ENCODE measurements at places on chromosomes 2 and 18.
A peak's percentile ranks its signal among the peaks of the same experiment; 100 is the strongest.

DNA sequence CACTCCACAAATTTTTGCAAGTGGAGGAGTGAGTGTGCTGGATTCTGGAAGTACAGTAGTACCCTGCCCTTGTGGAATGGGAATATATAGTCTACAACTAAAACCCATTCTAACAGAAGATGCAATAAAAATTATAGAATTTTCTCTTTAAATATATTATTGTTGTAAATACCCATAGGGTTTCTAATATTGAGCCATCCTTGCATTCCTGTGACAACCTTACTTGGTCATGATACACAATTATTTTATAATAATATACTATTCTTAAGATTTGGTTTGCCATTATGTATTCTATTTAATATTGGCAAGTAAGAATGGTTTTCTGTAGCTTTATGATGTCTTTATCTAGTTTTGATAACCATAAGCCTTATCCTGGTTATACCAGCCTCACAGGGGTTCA lies 52.2 kb downstream of the EML6 start:
- DNase-seq: no peak

DNA sequence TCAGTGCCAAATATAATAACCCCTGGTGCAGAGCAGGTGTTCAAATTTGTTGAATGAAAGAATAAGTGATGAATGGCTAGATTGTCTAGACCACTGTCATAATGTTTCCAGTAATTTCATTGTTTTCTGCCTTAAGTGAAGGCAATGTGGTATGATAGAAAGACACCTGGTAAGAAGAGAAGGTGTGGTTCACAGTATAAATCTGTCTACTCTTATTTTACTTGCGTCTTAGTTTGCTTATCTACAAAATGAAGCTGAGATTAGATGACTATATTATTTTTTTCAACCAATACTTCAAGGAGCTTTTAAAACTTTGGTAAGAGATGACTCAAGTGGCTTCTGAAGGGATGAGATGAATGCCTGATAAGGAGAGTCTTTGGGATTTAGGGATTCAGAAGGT lies 788.4 kb downstream of the EPHA4 start:
- no peak for DNase-seq

GRCh38 chr2:172181840-172182239 lies 79.1 kb upstream of the DLX2 start:
- no peak for DNase-seq

- no peak for DNase-seq
Measured at GRCh38 chr2:40343902-40344301, 108.0 kb downstream of the SLC8A1 start.

GRCh38 chr2:111954602-111955332 lies 56.4 kb downstream of the MERTK start:
- no peak for DNase-seq

DNA sequence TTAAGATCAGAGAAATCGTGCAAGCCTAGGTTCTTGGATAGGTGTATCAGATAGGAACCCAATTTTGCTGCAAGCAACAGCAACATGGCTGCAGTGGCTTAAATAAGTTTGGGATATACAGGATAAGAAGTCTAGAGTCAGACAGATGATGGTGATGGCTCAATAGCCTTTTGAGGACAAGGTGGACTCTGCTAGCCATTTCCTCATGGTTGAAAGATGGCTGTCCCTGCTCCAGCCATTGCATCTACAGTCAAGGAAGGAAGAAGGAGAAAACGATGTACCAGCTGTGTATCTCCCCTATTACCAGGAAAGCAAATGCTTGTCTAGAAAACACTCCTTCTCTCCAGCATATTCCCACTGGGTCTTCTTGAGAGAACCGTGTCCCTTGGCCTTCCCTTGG lies 30.1 kb upstream of the CAB39 start:
- no peak for DNase-seq

GRCh38 chr2:179837408-179837807 lies 24.0 kb downstream of the ZNF385B start:
- no peak for DNase-seq

DNA sequence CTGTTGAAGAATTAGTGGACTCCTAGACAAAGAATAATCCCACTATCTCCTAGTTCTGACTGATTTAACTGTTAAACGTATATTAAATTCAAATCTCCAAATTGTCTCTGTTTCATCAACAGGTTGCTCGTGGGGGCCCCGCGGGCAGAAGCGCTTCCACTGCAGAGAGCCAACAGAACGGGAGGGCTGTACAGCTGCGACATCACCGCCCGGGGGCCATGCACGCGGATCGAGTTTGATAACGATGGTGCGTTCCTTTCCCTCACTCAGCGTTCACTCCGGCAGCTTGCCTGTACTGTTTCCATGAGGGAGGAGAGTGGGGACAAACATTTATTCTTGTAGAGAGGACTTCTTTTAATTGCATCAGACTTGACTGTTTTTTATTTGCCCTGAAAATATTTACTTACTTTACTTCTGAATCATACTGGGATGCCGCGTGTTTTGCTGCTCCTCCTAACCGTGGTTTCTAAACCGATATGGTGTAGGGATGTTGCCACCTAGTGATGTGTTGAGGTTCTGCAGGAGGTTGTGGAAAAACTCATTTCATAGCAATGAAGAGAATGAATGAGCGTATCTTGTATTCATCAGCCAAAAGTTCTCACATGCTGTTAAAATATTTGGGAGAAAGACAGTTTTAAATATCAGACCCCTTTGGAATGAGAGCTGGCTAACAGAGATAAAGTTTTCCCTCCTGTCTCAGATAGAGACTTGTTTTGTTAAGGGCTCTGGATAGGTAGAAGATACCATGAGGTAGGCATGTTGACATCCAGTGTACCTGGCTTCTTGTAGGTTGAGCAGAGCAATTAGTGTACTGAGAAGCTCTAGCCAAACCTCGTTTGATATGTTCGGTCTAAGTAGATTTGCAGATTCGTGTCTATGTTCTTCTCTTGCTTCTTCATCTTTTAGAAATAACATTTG lies 38.3 kb downstream of the ITGA6 start:
- DNase-seq: peak; percentile 81

DNA sequence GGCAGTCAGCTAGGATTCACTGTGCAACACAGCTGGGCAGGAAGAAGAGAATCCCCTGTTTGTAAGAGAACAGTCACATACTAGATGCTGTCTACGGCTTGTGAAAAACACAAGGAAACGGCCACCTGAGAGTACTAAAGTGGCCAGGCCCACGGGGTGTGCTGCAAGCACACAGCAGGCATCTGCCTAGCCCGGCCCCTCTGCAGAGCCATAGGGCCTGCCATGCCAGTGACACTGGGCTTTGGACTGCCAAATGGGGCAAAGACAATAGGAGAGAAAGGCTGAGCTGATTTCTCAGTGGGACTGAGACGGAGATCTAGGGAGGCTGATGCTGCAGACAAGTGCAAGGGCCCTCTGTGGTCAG lies 10.3 kb downstream of the TUBB6 start:
- DNase-seq: no peak

- no peak for DNase-seq
Measured at GRCh38 chr2:111071600-111072171, 49.0 kb upstream of the BCL2L11 start.

DNA sequence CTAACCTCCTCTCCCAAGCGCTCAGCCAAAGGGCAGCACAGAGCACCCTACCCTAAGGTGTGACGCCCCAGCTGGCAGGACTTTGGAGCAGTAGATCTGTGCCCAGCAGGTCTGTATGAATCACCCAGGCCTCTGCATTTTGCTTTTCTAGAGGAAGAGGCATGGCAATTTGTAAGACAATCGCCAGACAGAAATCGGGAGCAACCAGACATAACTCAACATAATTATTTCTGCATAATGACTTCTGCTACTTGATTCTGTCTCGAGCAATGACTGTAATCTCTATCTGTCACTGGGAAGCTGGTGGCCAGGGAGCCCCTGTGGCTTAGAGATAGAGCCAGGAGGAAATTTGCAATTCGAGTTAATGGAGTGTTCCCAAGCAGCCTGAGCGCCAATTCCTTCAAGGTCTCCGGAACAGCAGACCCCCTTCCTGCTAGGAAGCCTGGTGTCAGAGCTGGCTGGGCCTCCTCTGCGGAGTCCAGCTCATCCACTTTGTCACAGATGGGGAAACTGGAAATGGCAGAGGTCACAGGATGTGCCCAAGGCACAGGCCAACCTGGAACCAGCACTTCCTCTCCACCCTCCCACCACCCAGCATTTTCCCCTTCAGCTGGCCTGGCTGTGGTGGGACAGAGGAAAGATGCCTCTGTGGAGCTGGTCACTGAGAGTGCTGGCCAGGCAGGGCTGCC lies 55.0 kb downstream of the ODC1 start:
- no peak for DNase-seq

- no peak for DNase-seq
Measured at GRCh38 chr2:126781806-126782205, 116.9 kb upstream of the TEX51 start.

DNA sequence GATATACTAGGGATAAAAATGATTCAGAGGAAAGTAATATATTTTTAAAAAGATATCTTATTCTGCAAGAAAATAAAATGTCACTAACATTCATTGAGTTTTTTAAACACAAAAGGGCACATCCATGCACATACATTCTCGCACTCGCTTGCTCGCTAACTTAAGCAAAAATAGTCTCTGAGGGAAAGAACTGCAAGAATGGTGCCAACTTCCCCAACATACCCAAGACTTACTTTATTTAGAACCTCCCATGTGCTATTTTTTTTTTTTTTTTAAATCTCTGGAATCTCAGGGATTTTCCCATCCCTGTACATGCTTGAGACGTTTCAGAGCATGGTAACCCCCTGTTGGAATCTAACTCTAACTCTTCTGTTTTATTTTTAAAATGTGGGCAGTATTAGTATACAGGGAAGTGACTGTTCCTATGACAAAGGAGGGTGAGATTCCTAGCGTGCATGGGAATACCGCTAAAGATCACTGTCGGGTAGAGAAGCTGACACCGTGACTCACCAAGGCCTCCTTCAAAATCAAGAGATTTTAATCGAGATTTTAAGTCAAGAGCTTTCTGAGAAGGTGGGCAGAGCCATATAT lies 187.9 kb upstream of the ZEB2 start:
- DNase-seq: no peak

- peak; percentile 14 for DNase-seq
Measured at GRCh38 chr18:37483221-37483971, 82.2 kb downstream of the CELF4 start.

GRCh38 chr2:239303711-239304532 lies 96.9 kb downstream of the HDAC4 start:
- DNase-seq: no peak

Data from activated CD4-positive, alpha-beta T cell treated with anti-CD3 and anti-CD28 coated beads, Interleukin-2, amount 10 ng/mL, durations not matched to agents 7 days and 5 days (primary cell).